ENCODE measurements at places on chromosomes 4 and X.

DNA sequence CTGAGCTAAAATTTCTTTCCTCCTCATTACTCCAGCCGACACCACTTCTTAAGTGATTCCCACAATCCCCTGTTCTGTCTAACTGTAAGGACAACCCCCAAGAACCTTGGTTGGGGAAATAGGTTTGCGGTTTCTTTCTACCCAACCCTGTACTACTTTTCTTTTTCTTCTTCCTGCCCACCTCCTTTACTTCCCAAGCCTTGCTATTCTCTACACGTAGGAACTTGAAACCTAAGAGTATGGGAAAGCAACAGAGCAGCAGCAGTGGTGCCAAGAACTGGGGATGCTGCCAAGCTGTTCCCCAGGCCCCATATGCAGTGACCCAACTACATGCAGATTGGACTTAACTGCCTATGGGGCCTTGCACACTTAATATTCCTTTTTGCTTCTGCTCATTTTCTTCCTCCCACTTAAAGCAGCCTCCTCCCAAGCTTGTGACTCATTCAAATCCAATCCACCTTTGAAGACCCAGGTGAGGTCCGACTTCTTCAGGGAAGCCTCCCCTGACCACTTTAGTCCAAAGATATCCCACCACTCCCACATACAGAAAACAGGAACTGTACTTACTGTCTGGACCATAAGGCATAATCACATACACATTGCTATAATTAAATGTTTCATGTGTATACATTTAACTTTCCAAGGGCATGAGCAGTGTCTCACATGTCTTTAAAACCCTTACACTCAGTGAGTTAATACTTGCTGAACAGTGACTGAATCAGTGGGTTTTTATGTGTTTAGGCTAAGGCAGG lies 1.7 kb downstream of the FAM120C start:
- DNase-seq = no peak

DNA sequence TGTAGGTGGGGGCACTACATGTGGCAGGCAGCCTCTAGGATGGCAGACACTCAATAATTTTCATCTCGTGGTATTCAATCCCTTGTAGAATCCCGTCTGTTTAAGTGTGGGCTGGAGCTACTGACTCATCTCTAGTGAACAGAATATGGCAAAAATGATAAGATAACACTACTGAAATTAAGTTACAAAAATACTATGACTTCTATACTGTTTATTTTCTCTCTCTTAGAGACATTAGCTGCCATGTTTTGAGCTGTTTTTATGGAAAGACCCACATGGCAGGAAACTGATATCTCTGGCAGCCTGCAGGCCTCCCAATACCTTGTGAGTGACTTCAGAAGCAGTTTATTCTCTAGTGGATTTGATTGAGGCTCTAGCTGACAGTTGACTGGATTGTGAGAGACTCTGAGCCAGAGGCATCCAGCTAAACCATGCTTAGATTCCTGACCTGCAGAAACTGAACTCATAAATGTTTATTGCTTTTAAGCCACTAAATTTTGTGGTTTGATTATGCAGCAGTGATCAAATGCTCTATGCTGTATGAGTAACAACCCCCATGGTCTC lies 298.8 kb upstream of the CTSO start:
- DNase-seq = no peak

- no peak for DNase-seq
Observed at GRCh38 chr4:177726111-177726510, 283.9 kb upstream of the AGA start.

- DNase-seq = no peak
Observed at GRCh38 chr4:80321776-80322175, 13.8 kb upstream of the CFAP299 start.

GRCh38 chr4:111214371-111214770 lies 591.5 kb upstream of the PITX2 start:
- no peak for DNase-seq

Measured in glutamatergic neuron (in vitro differentiated cells).